ENCODE measurements at places on chromosomes 12 and 14. TPM values are rescaled to one million over a fixed set of nuclear protein-coding genes. Genes with fewer than 3 reads are reported as not detected.
A peak's percentile ranks its signal among the peaks of the same experiment; 100 is the strongest.

DNA sequence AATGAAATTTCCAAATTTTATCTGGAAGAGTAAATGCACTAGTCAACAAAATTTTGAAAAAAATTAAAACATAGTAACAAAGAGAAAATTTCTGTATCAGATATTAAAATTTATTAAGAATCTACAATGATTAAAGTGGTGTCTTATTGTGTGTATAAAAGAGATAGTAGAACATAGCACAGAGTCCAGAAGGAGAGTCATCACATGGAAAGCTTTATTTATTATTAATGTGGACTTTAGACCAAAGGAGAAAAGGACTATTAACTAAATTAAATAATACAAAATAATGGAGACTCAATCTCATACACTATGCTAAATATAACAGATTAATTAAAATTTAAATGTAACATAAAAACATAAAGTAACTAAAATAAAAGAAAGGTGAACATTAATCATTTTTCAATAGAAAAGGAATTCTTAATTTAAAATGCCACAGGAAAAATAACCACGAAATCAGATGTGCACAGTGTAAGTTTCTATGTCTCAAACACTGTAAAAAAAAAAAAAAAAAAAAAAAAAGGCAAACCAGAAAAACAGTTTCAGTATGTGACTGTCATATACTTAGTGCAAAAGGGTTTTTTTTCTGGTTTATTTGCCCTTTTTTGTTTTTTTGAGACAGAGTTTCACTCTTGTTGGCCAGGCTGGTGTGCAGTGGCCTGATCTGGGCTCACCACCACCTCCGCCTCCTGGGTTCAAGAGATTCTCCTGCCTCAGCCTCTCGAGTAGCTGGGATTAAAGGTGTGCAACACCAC lies 95.4 kb downstream of the MYF5 start:
- no peak for DNase-seq

EIF2S3B gene
- 0.48 TPM for total RNA-seq

DNA sequence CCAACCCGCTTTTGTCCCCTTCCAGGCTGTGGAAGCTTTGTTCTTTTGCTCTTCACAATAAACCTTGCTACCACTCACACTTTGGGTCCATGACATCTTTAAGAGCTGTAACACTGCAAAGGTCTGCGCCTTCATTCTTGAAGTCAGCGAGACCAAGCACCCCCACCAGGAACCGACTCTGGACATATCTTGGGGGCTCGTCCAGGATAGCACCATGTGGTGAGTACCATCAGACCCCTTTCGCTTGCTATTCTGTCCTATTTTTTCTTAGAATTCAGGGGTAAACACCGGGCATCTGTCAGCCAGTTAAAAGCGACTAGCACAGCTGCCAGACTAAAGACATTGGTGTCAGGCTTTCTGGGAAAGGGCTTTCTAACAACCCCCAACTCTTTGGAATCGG lies 137.6 kb upstream of the PPFIA2 start:
- DNase-seq, result no peak

GRCh38 chr12:92404259-92404894 lies 258.7 kb upstream of the BTG1 start:
- DNase-seq, result no peak

- DNase-seq, result no peak
Measured at GRCh38 chr14:105358140-105358846, 40.0 kb upstream of the TEX22 start.

DNA sequence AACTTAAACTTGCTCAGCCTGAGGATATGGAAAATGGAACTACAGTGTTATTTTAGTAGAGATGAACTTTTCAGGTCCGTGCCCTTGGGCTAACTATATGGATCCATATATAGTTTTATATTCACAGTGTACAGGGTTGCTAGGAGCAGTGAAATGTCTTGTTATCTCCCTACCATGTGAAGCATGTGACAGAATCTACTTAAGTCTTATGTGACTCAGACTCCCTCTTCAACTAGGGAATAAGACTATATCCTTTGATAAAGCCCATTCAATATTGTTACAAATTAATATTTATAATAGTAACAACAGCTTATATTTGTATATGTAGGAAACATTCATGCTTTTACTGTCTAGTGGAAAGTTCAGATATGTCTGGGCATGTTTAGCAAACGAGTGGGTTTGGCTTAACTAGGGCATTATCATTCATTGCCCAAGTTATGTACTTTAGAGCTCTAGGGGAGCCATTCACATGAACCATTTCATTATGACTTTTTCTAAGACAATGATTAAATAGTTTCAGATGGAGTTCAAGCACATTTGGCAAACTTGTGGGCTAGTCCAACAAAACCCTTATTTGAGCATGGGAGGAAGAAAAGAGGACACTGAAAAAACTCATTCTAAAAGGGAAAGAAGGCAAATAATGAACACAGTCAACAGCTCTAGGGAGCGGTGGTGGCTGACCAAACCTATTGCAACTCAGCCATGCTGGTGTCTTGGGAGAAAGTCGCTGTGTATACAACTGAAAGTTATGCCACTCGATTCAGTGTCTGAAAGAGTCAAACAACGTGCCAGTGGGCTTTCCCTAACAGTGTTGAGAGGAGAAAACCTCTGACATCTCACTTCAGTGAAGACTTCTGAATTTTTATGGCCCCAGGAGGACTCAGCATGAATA lies 305.9 kb upstream of the G2E3 start:
- no peak for DNase-seq

- no peak for DNase-seq
Measured at GRCh38 chr14:68781161-68782021, 11.5 kb downstream of the ZFP36L1 start.

DNA sequence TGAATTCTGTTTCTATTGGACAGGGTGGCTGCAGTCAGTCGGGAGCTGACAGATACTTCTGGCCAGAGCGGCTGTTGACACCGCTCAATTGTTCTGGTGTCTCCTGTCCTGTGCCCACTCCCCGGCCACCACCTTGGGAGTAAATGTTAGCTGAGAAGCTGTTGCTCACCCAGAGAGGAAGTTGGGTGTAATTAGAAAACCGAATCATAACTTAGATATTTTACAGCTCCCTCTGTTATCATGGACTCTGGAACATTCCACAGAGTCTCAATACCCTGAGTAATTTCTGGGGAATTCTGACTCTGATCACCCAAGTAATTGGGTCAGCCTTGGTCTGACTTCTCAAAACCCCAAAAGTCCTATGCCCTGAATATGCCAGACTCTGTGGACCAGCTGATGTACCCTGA lies 58.3 kb upstream of the RFLNA start:
- no peak for DNase-seq

DNA sequence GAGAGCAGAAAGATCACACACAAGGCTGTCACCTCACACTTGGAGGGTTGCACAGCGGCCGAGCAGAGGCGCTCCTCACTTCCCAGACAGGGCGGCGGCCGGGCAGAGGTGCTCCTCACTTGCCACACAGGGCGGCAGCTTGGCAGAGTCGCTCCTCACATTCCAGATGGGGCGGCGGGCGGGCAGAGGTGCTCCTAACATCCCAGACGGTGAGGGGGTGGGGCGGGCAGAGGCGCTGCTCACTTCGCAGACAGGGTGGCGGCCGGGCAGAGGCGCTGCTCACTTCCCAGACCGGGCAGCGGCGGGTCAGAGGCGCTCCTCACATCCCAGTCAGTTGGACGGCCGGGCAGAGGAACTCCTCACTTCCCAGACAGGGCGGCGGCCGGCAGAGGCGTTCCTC lies 9.1 kb downstream of the TMBIM4 start:
- no peak for DNase-seq

GRCh38 chr12:55743406-55744339 lies 751 bp downstream of the GDF11 start:
- DNase-seq, result peak; percentile 54

Measured in breast epithelium (tissue), 4 donors.